CD8-positive, alpha-beta memory T cell (primary cell): ENCODE measurements at places on chromosomes 3 and 15.
A peak's percentile ranks its signal among the peaks of the same experiment; 100 is the strongest.

DNA sequence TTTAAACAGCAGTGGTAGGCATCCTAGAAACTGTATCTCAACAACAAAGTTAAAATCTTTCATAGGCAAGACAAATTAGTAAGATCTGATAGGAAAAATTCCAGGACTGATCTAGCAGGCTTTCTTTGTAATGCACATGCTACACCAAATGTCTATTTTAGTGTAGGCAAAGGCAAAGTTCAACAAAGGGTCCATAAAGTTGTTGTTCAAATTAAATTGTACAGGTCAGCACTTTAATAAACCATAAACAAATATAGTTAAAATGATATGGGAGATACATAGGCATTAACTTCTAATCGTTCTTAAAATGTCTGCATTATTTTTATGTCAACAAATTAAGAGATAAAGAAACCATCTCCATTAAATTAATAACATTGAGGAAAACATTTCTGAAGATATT is 413.0 kb downstream of the TUSC7 start:
- DNase-seq, result no peak

- DNase-seq, result no peak
Measured at GRCh38 chr15:52762621-52763020, 27.5 kb downstream of the ONECUT1 start.

DNA sequence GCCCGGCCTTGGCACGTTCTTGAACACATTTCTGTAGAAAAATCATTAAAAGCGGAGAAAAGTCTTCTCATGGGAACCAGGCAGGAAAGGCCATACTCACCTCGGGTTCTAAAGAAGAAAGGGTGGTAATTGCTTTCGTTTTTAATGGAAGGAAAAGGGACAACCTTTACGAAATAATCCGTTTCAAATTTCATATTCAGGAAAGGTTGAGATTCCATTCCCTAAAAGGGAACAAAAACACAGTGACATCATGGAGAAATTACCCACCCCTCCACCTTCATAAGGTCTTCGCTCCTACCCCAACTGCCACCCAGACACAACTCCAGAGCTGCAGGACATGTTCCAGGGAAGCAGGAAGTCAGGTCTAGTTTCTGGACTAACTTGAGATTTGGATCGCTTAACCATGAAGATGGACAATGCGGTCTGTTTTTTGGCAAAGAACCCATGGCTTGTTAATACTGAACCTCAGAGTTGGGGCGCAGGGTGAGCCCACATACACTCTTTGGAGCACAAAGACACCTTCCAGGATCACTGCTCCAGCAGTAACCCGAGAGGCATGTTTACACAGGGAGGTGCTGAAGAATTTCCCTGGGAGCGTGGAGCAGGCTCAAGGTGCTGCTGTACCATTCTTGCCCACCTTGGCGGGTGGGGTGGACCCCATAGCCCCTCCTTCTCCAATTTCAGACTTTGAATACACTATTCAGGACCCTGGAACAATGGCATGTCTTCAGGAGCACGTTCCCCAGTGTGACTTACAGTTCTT is 49.2 kb downstream of the SPATA12 start:
- no peak for DNase-seq

GRCh38 chr3:64861684-64862083 is 173.9 kb upstream of the ADAMTS9 start:
- no peak for DNase-seq

DNA sequence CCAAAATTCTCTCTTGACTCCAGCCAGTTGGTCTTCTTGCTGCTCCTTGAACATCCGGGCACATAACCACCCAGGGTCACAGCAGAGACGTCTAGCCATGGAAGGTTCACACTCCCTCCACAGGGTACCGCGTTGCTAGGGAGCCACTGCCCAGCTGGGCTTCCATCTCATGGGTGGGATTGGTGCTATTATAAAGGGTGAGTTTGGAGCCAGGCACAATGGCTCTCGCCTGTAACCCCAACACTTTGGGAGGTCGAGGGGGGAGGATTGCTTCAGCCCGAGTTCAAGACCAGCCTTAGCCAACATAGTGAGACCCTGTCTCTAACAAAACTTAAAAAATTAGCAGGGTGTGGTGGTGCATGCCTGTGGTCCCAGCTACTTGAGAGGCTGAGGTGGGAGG is 17.5 kb upstream of the SKOR1 start:
- no peak for DNase-seq

GRCh38 chr15:78421238-78421965 is 16.6 kb upstream of the IREB2 start:
- DNase-seq, result no peak

- DNase-seq, result no peak
Measured at GRCh38 chr3:5186089-5186857, 1.2 kb upstream of the EDEM1 start.

DNA sequence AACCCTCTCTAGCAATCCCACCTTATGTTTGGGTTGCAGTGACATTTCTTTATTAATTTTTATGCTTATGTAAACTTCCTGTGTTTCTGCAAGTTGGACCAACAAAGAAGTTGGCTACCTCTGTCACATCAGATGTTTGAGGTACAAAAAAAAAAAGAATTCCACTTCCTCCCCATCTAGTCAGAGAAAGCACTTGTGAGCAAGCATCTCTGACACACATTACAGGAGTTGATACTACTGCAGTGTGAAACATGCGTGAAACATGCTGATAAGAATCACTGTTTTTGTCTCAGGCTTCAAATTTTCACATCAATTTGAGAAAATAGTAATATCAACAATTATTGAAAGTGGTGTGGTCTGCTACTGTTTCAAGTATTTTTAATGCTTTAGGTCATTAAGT is 1.3 kb downstream of the SCAANT1 start:
- peak; percentile 51 for DNase-seq

DNA sequence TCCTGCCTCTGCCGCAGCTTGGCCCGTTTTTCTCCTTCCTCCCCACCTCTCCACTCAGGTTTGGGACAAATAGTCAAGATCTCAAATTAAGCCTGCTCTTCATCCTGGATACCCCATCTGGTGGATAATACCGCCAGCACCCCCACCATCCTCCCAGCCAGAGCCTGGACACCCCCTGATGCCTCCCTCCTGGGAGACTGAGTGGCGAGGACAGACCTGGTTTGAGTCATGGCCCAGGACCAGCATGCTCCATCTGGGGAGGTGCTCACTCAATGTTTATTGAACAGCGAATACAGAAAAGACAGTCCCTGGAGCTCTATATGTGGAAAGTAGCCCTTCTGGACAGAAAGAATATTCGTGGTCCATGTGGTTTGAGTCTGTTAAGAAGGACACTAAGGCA is 23.3 kb downstream of the CTSH start:
- DNase-seq, result no peak

GRCh38 chr3:49535971-49536874 is 18.1 kb upstream of the BSN start:
- DNase-seq, result no peak

DNA sequence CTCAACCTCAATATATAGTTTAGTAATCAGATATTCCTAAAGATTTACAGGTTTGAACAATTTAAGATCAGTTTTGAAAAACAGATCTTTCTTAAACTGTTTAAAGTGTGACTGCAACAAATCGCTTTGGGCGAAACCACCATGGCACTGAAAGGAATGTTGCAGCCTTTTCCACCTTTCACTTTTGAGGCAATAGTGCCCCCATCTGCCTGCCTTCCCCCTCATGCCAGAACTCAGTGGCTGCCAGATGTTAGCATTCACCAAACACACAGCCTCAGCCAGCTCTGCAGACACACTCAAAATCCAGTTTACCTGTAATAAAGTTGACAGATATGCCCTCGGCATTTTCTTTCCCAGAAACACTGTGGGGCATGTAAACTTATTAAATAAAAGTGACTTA is 3.3 kb downstream of the LYSMD4 start:
- no peak for DNase-seq

- no peak for DNase-seq
Measured at GRCh38 chr3:143450632-143451031, 331.1 kb downstream of the CHST2 start.

DNA sequence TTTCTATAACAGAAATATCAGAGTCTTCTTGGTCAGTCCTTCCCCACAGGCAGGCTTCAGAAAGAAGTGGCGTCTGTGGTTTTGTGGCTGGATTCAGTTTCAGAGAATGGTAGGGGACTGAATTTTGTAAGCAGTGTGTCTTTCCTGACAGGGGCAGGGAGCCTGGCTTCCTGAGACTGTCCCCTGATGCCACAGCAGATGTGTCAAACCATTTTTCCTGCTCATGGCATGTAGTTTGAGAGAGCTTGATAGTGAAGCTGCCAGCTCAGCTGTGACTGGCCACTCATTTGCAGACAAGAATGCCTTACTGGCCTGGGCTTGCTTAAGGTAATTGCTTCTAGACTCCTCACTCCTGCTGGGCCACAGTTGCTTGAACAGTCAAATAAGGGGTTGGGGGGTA is 26.4 kb downstream of the LARS2 start:
- DNase-seq, result no peak

DNA sequence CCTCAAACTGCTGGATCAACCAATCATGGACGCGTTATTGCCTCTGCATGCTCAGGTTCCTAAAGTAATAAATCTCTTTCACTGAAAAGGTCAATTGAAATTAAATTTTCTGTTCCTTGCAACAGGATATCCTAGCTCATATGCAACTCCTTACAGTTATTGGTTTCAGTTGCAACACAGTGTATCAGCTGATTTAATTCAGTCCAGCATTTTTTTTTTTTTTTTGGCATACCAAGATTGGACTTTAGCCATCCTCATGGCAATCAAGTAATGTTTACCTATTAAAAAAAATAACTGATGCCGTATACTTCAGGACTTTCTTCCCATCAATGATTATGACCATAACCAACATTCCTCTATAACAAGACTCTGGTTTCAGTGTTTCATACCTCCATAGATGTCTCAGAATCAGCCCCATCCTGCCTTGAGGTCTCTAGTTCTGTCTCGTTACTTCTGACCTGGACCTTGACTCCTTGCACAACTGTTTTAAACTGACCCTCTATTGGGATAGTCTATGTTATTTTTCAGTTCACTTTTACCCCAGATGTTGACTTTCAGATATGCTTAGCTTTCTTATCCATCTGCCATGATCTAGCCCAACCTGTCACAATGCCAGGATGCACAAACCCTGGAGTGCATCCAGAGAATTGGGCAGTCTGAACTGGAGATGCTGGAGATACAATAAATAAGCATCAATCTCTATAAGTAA is 265.0 kb upstream of the GADL1 start:
- no peak for DNase-seq

DNA sequence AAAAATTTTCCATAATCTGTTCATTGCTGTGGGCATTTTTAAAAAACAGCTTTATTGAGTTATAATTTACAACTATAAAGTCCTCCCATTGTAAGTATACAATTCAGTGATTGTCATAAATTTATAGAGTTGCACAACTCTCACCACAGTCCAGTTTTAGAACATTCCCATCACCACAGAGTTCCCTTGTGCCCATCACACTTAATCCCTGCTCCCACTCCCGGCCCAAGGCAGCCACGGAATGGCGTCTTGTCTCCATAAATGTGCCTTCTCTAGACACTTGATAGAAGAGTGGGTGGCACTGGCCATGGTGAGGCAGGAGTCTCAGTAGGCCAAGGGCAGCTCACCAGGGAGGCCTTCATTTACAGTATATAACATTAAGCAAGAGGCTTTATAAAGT is 6.3 kb downstream of the TSEN2 start:
- DNase-seq, result no peak

GRCh38 chr15:37638116-37638515 is 296.3 kb upstream of the TMCO5A start:
- DNase-seq, result no peak

GRCh38 chr15:25556136-25556535 is 117.3 kb upstream of the UBE3A start:
- DNase-seq, result no peak

DNA sequence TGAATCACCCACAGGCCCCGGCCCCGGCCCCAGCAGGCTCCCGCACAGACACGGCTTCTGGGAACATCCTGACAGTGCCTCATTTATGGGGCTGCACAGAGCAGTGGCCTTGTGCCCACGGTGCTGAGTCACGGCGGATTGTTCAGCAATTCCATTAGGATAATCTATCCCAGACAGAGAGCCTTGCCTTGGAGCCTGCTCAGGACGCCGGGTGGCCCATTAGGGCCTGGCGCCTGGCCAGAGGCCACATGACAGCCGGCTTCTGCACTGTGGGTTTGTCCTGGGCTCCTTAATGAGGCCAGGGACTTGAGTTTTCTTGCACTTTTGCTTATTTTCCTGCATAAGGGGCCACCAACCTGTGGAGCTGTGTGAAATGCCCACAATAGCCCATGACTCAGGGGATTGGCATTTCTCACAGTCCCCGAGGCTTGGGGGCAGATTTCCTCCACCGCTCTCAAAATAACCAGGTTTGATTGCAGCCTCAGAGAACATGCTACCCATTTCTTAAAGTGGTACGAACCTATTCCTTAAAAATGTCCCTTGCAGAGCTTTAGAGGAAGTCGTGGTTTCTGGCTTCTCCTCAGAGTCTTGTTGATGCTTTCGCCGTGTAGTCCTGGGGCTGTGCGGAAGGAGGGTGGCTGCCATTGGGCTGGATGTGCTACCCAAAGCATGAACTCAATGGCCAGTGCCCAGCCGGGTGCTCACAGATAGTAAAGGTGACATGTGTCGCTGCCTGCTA is 19.0 kb downstream of the SYNM start:
- DNase-seq, result no peak

DNA sequence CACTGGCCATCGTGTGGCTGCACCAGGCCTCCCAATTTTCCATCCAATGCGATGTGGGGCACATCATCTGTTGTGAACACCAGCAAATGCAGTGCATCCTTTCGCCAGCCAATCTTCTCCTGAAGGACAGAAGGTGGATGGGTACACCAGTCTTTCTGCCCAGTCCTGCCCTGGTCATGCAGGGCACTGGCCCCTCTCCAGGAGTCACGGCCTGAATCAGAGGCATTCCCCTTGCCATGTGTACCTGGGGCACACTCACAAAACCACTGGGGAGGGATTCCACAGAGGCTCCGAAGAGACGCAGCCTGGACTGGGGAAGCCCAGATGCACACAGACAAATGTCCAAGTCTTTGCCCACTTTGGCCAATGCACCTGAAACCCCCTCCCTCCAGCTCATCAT is 65.8 kb downstream of the ITGB5 start:
- no peak for DNase-seq

- no peak for DNase-seq
Measured at GRCh38 chr3:186966406-186966805, 36.1 kb downstream of the ST6GAL1 start.
